ENCODE measurements at places on chromosomes 4 and X.

- DNase-seq = no peak
Observed at GRCh38 chr4:133802359-133803140, 399.0 kb downstream of the PABPC4L start.

DNA sequence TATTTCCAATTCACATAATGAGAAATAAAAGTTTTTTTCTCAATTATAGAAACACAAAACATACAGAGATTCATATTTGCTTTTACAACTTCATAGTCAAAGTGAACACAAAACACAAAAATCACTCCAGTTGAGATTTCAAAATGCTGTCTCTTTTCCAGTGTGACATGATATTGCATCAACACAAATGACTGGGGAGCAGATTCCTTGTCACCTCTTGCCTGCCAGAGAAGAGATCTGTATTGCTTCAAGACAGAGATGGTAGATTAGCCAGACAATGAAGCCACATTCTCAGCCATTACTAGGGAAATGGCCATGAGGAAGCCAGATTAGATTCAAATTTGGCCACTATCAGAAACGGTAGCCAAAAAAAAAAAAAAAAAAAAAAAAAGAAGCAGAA, 2313.1 kb upstream of the AGA start:
- no peak for DNase-seq

DNA sequence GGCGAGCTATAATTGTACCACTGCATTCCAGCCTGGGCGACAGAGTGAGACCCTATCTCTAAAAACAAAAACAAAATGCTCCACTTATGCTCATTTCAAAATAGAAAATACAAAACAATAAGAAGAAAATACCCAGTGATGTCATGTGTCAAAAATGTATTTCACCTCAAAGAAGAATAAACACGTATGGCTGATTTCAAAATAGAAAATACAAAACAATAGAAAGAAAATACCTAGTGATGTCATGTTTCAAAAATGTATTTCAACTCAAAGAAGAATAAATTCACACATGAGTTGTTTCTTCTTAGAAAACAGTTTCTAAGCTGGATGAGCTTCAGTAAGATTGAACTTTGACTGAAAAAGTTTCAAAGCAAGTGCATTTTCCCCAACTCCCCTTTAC, 20.3 kb upstream of the PDCL2 start:
- DNase-seq = no peak

DNA sequence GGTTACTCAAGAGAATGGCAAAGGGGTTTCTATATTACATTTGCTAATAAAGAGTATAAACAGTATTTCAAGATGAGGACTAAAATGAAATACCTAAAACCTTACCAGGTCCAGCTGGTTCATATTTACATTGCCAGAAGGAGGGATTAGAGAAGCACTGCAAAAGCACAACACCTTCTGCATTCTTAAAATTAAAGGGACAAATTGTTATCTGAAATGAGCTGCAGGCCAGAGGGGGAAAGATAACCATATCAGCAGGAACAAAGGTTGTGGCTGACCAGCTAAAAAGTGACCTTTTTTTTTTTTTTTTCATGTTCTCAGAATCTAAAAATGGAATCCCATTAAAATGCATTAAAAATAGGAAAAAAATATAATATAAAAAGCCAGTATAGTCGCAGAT, 39.7 kb downstream of the AFF2 start:
- no peak for DNase-seq

- no peak for DNase-seq
Observed at GRCh38 chr4:33512397-33512796, 2731.9 kb downstream of the ARAP2 start.

- no peak for DNase-seq
Observed at GRCh38 chr4:8171266-8171665, 12.7 kb upstream of the ABLIM2 start.

DNA sequence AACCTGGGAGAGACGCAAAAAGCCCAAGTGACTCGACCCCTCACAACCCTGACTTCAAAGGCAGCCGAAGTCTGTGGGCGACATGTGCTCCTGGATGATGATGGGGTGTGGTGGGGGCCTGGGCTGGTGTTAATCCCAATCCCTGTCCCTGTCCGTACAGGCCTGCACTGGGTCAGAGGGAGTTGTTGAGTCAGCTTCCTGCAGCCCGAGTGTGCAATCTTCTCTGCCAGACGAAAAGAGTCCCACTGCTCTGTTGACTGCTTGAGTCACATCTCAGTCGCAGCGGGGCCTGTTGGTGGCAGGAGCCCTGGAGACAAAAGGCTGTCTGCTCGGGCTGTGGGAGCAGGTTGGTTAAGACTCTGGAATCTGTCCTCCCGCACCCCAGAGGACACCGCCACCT, 10.3 kb downstream of the FAM3A start:
- no peak for DNase-seq

GRCh38 chr4:129532573-129532972, 436.6 kb downstream of the C4orf33 start:
- DNase-seq = no peak

GRCh38 chrX:148568763-148569162, 68.3 kb downstream of the AFF2 start:
- no peak for DNase-seq
